ENCODE measurements at places on chromosomes 5 and 9.

DNA sequence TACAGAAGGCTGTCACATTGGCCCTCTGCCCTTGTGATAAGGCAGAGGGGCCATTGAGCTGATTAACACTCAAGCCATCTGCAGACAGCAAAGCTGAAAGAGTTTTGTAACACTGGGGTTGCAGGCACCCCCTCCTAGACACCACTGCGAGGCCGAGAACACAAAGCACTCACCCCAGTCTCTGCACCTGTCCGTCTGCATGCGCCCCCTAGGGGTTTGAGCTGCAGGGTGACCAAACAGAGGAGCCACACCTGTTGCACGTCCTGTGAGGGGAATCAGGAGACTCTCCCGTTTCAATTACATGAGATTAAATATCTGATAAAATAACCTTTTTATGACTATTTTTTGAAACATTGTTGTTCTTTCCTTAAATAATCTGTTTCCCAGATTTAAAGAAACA, 1180.4 kb downstream of the CDH9 start:
- no peak for DNase-seq

GRCh38 chr5:173858021-173858669, 30.0 kb upstream of the CPEB4 start:
- no peak for DNase-seq

- no peak for DNase-seq
Measured at GRCh38 chr5:34841816-34842215, 2.9 kb downstream of the TTC23L start.

GRCh38 chr5:140296289-140296688, 6.6 kb downstream of the PFDN1 start:
- DNase-seq: no peak

DNA sequence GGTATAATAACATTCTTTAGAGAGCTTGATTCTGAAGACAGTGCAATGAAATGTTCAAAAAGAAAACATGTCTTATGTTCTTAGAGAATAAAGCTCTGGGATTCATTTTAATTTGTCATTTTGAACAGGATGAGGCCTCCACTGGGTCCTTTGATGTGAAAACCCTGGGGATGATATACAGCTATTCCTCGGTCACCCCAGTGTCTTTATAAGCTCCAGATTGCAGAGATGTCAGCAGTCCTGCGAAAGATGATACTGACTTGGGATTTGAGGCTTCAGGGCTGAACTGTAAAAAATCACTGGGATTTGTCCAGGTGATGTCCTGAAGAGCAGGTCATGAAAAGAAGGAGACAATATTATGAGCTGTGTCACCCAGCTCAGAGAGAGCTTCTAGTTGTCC, 529.7 kb upstream of the ZNF608 start:
- no peak for DNase-seq

- DNase-seq: peak; percentile 61
Measured at GRCh38 chr9:34628656-34629490, at the start of gene ARID3C. Gene ARID3C (minus strand): TSS chr9:34629066. CDS start chr9:34628014, 1,052 bp downstream.

GRCh38 chr9:76219560-76220151, 174.6 kb downstream of the RFK start:
- no peak for DNase-seq

DNA sequence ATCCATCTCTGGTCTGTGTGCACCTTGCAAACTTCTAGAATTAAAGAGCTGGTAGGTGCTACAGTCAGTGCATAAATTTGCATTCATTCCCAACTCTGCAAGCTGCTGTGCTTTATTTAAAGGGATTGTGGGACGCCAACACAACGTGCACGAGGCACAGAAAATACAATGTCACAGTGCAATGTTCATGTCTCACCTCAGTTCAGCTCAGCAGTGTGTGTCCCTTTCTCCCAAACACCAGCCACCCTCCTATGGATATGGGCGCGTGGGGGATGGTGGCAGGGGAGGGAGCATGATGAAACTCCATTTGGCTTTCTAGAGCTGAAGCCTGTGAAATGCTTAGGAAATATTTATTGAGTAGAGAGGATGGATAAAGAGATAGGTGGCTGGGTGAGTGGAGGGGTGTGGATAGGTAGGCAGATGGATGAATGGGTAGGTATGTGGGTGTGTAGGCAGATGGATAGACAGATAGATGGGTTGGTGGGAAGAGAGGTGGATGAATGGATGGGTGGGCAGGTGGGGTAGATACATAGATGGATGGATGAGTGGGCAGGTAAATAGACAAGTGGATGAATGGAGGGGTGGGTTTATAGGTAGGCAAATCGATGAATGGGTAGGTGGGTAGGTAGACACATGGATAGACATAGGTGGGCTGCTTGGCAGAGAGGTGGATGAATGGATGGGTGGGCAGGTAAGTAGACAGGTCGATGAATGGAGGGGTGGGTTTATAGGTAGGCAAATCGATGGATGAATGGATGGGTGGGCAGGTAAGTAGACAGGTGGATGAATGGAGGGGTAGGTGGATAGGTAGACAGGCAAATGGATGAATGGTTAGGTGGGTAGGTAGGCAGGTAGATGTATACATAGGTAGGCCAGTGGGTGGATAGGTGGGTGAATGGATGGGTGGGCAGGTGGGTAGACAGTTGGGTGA, 92.7 kb upstream of the FCN2 start:
- no peak for DNase-seq

DNA sequence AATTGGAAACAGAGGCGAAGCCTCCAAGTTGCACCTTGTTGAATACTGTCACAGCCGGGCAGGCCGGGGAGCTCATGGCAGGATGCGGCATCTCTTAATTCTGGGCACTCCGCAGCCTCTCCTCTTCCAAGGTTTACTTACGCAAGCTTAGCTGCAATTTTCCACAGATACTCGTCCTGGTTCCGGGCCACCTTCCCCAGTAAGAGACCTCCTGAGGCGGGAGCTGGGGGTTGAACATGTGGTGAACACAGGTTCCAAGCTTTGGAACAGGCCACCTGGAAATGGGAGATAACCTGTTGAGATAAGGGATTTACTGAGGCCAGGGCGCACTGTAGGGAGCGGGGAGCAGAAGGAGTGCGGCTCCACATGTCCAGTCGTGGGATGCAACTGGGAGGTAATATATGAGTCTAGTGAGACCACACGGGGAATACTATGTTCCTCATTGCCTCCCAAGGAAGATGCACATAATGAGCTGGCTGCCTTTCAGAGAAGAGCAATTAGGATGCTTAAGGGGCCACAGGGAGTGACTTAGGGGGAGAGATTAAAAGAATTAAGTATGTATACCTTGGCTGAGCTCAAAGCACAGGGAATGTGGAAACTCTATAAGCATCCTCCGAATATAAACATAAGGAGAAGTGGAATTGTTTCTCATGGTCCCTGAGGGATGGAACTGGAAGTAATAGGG, 335.2 kb downstream of the CWC27 start:
- DNase-seq: peak; percentile 8

GRCh38 chr5:121497176-121497575, 354.5 kb upstream of the FTMT start:
- no peak for DNase-seq

GRCh38 chr5:54981928-54982327, 3.5 kb downstream of the ESM1 start:
- DNase-seq: no peak

- DNase-seq: peak; percentile 42
Measured at GRCh38 chr9:33142535-33142934, 24.6 kb downstream of the B4GALT1 start.
